NCI-H2081 (cell line): ENCODE measurements at places on chromosomes 1 and 21.

DNA sequence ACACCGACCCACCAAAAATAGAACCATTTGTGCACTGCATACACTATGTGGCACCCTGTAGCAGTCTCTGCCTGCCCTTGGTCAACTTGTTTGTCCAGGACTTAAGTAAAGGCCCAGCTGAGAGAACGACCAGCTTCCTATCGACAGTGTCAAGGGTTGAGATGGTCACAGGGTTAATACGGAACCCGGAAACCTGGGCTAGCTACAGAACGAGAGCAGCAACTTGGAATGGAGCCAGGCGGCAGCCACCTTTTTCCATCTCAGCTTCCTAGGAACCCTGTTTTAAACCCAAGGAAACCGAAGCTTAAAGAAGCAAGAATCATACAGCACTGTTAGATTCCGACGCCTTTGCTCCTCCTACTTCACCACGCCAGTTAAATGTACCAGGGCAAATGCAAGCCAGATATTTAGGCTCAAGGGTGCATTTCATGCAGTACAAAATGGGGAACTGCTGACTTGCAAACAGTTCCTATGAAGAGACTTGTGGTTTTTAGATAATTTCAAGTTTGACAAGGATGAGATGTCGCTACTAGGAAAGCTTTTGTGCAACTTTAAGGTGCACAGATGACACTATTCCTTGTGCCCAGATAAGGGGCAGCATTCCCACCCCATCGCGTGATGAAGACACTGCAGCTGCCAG, 35.5 kb downstream of the SLC66A1 start:
- DNase-seq = no peak

- no peak for DNase-seq
These were observed 516.9 kb downstream of the AMY1C start for GRCh38 chr1:104266612-104267011.

DNA sequence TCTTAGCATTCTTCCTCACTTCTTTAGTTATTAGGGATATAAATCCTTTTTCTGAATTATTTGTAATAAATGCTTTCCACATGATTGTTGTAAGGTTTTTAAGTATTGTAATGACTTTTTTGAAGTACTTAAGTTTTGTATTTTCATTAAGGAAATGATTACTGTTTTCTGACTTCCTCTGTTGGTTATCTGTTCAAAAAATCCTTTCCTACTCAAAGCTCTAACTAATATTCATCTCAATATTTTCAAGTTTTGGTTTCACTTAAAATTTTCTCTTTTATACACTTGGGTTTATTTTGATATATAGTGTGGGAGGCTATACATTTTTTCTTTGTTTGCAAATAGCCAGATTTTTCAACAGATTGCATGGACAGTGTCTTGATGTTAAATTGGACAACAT, 59.9 kb upstream of the NHLH2 start:
- DNase-seq = no peak

DNA sequence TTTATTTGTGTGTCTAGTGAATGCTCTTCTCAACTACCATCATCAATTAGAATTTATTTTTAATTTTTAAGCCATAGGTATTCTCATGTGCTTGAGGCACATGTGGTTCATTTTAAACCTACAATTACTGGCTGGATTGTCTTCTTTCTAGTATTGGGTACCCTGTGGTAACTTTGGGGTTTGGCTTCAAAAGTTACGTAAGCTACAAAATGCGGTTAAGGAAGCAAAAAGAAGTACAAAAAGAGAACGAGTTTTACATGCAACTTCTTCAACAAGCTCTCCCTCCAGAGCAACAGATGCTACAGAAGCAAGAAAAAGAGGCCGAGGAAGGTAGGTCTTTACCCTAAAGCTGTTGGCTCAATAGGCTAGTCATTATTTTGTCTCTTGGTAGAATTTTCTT, 25.8 kb downstream of the MACO1 start:
- no peak for DNase-seq

DNA sequence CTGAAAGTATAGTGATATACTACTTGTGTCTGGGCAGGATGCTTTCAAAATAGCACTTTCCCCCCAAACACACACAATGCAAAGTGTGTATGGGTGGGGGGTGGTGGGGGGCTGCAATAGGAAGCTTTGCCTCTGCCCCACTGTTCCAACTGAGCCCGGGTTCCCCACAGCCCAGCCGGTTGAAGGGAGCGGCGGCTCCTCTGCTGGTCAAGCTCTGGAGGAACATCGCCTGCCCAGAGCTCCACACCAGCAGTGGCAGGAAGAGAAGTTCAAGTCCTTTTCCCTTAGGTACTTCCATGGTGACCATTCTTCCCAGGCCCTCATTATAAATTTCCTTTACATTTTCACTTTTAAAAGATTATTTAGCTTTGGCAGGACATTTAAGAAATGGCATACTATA, 74.9 kb downstream of the CAPZB start:
- no peak for DNase-seq

GRCh38 chr1:88058205-88058604, 625.9 kb upstream of the PKN2 start:
- DNase-seq = no peak

- no peak for DNase-seq
These were observed 29.2 kb downstream of the B3GALT5 start for GRCh38 chr21:39641827-39642450.

DNA sequence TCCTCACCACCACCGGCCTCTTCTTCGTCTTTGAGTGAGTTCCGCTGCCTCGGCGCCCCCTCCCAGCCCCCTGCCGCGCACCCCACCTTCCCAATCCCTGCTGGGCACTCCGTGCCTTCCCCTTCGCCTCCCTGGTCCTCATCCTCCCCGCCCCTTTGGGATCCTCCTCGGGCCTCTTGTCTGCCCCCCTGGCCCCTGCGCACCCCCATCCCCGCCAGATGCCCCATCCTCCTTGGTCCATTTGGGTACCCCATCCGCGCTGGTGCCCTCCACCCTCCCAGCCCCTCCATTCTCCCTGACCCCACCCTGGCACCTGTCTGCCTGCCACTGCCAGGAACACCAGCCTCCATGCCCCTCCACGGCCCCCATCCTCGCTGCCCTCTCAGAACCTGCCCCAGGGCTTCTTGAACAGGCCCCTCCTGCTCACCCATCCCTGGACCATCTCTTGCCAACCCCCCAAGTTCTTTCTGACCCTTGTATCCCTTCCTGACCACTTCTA, 667 bp downstream of the ZDHHC18 start:
- no peak for DNase-seq

GRCh38 chr1:78641558-78641957, 8.1 kb upstream of the IFI44 start:
- no peak for DNase-seq

GRCh38 chr21:29939924-29940275, at the start of gene GRIK1:
Gene GRIK1 (minus strand): TSS chr21:29939996.
- DNase-seq = peak; percentile 33
